Gastroesophageal sphincter (tissue), 4 donors: ENCODE measurements at places on chromosomes 7 and 10.

- no peak for ATAC-seq
Measured at GRCh38 chr10:77398986-77399755, 238.4 kb downstream of the KCNMA1 start.

GRCh38 chr7:44590910-44591309 lies 8.9 kb upstream of the TMED4 start:
- no peak for ATAC-seq

DNA sequence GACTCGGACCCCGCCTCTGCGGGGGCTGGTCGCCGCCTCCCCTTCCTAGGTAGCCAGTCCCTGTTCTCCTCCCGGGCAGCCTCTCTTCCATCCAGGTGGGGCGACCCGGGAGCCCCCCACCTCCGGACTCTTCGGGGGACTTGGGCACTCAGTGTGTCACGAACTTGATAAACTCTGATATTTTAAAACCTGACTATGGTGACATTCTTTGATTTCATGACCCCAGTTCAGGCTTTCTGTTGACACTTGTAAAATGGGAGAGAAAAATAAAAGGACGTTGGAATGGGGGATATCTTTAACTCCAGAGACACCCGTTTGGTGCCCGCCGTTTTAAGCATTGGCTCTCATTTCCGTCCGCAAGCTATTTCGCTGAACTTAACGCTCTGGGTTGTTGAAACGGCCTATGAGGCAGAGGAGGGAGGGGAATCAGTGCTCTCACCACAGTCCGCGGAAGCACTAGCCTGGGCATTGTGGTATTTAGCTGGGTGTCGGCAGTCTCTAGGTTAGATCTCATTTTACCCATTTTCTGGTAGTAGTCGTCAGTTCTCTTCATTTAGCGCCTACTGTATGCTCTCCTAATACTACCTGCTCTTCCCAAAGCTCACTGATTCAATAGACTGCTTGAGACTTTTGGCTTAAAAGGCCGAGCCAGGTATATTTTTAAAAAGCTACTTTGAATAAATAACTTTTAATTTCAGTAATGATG lies 738 bp downstream of the VPS26A start:
- no peak for ATAC-seq

- no peak for ATAC-seq
Measured at GRCh38 chr10:86938260-86938659, 19.2 kb downstream of the MMRN2 start.

GRCh38 chr10:70850097-70850496 lies 34.3 kb downstream of the SGPL1 start:
- ATAC-seq: no peak
